Hematopoietic multipotent progenitor cell treated with erythropoietin and hydrocortisone succinate and interleukin-3 and kit ligand, for 6 days (in vitro differentiated cells): ENCODE measurements at places on chromosomes 13 and 19.

DNA sequence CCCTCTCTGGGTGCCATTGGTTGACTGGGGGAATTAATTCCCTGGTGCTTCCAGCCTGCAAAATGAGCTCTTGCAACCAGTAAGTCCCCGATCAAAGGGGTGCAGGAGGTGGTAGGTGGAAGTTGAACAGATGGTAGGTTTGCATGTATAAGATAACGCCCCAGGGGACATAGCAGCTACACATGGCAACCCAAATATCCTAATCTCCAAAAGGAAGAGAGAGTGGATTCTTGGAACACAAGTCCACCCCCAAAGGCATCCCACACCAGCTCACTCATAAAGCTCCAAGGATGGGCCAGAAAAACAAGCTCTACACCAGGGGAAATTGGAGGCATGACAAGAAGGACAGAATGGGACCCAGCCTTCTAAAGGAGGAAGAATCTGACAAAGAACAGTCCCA, 4.8 kb downstream of the CD209 start:
- DNase-seq = no peak

- DNase-seq = no peak
Measured at GRCh38 chr19:39778763-39779162, at the start of gene LEUTX. Gene LEUTX, plus strand, starts transcription at chr19:39778854. Its CDS starts 67 bp downstream, at chr19:39778921.

DNA sequence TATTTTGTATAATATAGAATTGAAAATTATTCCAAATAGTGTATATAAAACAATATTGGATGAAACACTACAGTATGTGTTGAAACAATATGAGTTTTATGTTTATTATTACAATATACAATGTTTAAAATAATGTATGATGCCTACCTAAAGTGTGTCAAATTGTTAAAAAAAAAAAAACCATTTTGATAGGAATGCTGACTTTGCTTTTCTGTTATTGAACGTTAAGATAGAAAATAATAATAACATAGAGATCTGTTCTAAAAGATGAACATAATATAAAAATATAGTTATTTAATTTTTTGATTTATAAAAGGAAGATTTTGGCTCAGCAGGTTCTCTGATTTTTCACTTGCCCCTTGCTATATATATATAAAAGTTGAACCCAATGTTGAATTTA, 474.6 kb upstream of the ATXN8OS start:
- no peak for DNase-seq

DNA sequence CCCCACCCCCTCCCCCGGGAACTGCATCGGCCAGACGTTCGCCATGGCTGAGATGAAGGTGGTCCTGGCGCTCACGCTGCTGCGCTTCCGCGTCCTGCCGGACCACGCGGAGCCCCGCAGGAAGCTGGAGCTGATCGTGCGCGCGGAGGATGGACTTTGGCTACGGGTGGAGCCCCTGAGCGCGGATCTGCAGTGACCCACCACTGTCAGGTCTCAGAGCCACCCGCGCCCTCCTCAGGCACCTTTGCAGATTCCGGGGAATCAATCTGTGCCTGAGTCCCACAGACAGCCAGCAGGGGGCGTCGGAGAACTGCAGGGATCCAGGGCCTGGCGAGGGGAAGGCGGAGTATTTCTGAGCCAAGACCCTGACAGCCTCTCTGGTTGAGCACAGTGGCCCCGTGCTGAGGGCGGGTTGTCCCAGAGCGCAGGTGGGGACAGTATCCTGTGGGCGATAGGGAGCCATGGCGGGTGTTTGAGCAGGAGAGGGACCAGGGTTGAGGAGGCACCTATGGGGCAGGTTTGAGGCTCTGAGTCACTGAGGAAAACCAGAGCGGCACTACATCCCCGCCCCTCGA, 30.4 kb upstream of the CYP4F8 start:
- peak; percentile 87 for DNase-seq

- DNase-seq = peak; percentile 16
Measured at GRCh38 chr13:69579351-69579750, 528.3 kb upstream of the ATXN8OS start.

DNA sequence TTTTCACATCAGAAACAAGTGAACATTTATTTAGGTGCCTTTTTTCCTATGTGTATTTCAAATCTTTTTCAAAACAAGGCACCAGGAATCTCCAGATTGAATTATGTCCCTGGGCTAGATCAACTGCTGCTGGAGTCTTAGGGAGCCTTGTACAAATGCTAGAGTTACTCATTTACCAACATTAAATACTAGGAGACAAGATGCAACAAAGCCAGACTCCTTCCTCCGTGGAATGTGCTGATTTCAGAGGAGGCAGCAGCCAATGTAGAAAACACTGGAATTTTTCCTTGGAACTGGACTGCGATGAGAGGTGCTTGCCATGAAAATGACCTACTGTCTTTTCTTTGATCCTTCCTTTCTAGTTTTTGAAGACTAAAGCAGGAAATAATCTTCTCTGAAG, 1514.7 kb upstream of the MIR17HG start:
- no peak for DNase-seq

GRCh38 chr13:43776501-43777079, 10.2 kb downstream of the ENOX1 start:
- no peak for DNase-seq

DNA sequence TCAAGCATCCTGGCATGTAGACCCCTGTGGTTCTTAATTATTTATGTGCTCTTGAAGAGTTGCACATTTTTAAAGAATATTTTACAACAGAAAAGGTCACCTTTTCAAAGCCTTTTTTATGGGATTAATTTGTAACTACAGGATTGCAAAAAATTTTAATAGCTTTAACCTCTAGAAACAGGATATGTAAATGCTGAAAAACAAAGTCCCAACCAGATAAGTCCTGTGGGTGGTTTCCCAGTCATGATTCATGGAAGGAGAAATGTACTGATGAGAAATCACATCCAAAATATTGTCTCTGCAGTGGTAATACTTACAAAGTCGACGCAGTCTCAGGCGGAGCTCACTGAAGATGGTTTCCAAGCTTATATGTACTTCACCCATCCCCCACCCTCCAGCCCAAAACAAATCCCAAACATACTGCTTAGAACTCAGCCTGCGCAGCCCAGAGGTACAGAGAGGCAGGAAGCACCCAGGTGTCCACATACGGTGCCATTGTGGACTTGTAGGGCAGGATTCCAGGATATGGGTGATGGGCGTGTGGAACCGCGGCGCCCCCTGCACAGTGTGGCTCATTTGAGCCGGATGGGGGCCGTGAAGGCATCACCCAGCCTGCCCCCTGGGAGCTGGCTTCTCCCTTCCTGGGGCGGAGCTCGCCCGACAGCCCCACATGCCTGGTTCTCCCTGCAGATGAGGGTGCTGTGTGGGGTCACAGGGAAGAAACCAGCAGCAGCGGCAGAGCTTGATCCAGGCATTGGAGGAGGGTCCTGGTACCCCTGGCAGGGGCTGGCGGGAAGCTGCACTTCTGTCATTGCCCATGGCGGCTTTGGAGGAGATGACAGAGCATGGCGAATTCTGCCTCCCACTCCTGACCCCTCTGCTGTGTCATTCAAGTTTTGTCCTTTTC, 101.2 kb downstream of the ATP11A start:
- DNase-seq = no peak

GRCh38 chr13:66341635-66342377, 888.3 kb downstream of the PCDH9 start:
- no peak for DNase-seq

GRCh38 chr19:5805462-5806132, 730 bp downstream of the NRTN start:
- peak; percentile 79 for DNase-seq

GRCh38 chr13:102441085-102441484, 39.2 kb upstream of the FGF14 start:
- no peak for DNase-seq

- no peak for DNase-seq
Measured at GRCh38 chr13:29917650-29918049, 67.2 kb upstream of the UBL3 start.

- no peak for DNase-seq
Measured at GRCh38 chr19:8210421-8211101, 1.4 kb downstream of the CERS4 start.

GRCh38 chr13:100523411-100523810, 65.2 kb downstream of the GGACT start:
- DNase-seq = no peak

DNA sequence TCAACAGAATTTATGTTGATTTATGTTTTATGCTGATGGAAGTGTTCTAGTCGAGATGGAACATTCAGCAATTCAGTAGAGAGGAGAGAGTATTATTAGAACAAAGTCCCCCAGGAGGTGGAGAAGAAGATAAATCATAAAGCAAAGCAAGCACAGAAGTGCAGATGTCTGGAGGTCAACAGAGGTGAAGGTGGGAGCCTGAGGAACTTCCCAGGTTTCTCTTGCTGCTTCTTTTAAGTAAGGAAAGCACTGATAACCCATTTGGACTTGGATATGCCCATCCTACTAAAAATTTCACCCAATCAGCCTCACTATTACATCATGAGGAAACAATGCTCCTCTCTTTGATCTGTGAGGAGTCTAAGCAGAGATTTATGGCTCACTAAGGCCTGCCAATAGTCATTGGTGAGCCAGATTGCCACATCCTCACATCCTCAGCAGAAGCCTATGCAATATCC, 98.8 kb downstream of the EPSTI1 start:
- DNase-seq = no peak

GRCh38 chr13:40562975-40563349, 103.5 kb downstream of the FOXO1 start:
- DNase-seq = no peak

DNA sequence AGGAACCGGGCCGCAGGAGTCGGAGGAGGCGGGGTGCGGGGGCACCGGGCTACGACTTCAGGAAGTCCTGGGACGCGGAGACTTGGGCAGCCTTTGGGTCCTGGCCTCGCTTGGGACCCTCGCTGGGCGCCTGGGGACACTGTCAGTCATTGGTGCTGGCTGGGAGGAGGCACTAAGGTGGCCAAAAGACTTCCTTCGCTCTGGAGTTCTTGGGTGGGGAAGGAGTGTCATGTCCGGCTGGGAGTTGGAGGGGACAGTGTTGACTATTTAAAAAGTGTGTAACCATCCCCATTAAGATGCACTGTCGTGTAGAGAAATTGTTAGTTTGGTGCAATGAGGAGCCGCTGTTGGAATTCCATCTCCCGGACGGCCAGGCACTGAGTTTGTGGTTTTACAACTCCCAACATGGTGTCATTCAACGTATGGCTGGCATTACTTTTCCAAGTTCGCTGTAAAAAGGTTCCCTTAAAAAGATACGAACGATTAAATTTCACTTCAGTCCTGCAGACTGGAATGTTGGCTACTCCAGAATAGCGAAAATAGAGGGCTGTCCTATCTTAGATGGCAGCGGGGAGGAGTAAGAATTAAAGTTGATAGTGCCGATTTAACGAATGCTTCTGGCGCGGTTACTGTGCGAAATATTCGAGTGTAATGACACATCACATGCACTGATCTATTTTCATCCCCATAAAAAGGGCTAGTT, 776 bp downstream of the DNAJC3 start:
- DNase-seq = peak; percentile 59

DNA sequence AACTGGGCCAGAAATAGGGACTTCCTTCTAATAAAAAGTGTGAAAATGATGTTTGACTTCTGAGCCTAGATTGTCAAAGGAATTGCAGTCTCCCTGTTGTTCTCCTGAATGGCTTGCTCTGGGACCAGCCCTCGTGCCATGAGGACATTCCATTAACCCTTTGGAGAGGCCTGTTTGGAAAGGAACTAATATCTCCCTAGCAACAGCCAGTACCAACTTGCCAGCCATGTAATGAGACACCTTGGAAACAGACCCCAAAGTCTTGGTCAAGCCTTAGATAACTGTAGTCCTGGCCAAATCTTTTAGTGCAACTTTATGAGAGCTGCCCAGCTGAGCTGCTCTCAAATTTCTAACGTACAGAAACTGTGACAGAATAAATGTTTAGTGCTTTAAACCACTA, 8.2 kb upstream of the SIAH3 start:
- DNase-seq = no peak
